ENCODE measurements at places on chromosomes 4 and X. TPM values are rescaled to one million over a fixed set of nuclear protein-coding genes. Genes with fewer than 3 reads are reported as not detected.

Gene EBP
- total RNA-seq, result 62.8 TPM

Gene IGFBP7
- 595 TPM for total RNA-seq

Gene JCHAIN
- 0.12 TPM for total RNA-seq

Gene EFNB1
- total RNA-seq, result 21.4 TPM

Gene GPR101
- not detected for total RNA-seq

Gene CENPI
- total RNA-seq, result 14.1 TPM

Gene GDPD2
- total RNA-seq, result not detected

Gene SPANXN3
- total RNA-seq, result not detected

Gene BGN
- total RNA-seq, result 56.3 TPM

Gene ARHGEF9
- 20.2 TPM for total RNA-seq

Gene C1QTNF7
- 1.1 TPM for total RNA-seq

Gene SUPT20HL2
- not detected for total RNA-seq

Gene PNMA3
- total RNA-seq, result 0.06 TPM

Gene TDO2
- 0.53 TPM for total RNA-seq

Gene H2BW2
- total RNA-seq, result not detected

Gene SSX3
- not detected for total RNA-seq

Gene STATH
- not detected for total RNA-seq

Gene MYL5
- total RNA-seq, result 27.5 TPM

Gene TBC1D19
- total RNA-seq, result 30.8 TPM
